LHCN-M2 (cell line): ENCODE measurements at places on chromosomes 16 and 17. TPM values are rescaled to one million over a fixed set of nuclear protein-coding genes. Genes with fewer than 3 reads are reported as not detected.

DNA sequence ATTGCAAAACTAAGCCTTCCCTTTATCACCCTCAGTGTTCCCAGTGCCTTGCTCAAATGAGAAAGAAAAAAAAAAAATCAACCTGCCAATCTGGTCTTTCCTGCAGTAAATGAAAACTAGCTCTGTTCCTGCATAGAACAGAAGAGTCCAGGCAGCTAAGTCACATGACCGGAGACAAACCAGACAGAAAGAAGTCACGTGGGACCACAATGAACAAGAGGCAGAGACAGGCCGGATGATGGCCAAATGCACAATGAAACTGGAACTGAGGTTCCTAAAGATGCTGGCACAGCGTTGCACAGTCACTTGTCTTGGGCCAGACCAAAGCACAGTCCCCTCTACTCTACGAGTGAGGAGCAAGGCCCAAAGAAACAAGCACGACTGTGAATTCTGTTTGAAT lies 172.5 kb downstream of the GRIN2A start:
- DNase-seq, result no peak

GRCh38 chr16:59905131-59905530 lies 1171.0 kb upstream of the GOT2 start:
- DNase-seq, result no peak

- DNase-seq, result peak; percentile 32
Measured at GRCh38 chr16:30399435-30400186, 4.4 kb downstream of the ZNF48 start.

DNA sequence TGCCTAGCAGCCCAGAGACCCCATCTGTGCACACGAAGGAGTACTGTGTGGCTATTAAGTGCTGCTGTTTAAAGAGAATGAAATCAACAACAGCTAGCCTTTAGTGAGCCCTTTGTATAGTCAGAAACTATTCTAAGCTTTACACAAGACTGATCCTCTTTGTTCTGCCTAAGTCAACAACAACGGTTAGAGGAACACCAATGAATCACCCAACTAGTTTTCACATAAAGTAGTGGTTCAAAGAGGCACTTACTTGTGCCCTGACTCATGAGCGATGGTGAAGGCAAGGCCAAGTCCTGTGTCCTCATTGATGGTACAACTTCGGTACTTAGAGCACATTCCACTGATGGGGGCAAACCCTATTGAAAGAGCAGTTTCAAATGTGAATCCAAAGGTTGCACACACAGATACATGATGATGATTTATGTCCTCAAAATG lies 75.8 kb downstream of the ADAMTS18 start:
- DNase-seq, result peak; percentile 78

- DNase-seq, result no peak
Measured at GRCh38 chr16:5903832-5904231, 806.2 kb upstream of the EEF2KMT start.

- DNase-seq, result peak; percentile 30
Measured at GRCh38 chr16:28011971-28012445, 51.5 kb downstream of the GSG1L start.

Gene FSCN2
- total RNA-seq, result 0.26 and 0.29 TPM in 2 replicates

Gene TBC1D3E
- not detected in 2 replicates for total RNA-seq

Gene CRISPLD2
- total RNA-seq, result 2.6 and 3.0 TPM in 2 replicates

GRCh38 chr17:55023626-55024025 lies 55.1 kb downstream of the STXBP4 start:
- no peak for DNase-seq

GRCh38 chr16:13561291-13562070 lies 358.5 kb upstream of the ERCC4 start:
- no peak for DNase-seq

Gene VAC14
- total RNA-seq, result 59.0 and 62.2 TPM in 2 replicates

- DNase-seq, result no peak
Measured at GRCh38 chr16:26645614-26646013, 421.1 kb upstream of the C16orf82 start.

- DNase-seq, result no peak
Measured at GRCh38 chr17:44757918-44758413, 822 bp upstream of the ADAM11 start.

DNA sequence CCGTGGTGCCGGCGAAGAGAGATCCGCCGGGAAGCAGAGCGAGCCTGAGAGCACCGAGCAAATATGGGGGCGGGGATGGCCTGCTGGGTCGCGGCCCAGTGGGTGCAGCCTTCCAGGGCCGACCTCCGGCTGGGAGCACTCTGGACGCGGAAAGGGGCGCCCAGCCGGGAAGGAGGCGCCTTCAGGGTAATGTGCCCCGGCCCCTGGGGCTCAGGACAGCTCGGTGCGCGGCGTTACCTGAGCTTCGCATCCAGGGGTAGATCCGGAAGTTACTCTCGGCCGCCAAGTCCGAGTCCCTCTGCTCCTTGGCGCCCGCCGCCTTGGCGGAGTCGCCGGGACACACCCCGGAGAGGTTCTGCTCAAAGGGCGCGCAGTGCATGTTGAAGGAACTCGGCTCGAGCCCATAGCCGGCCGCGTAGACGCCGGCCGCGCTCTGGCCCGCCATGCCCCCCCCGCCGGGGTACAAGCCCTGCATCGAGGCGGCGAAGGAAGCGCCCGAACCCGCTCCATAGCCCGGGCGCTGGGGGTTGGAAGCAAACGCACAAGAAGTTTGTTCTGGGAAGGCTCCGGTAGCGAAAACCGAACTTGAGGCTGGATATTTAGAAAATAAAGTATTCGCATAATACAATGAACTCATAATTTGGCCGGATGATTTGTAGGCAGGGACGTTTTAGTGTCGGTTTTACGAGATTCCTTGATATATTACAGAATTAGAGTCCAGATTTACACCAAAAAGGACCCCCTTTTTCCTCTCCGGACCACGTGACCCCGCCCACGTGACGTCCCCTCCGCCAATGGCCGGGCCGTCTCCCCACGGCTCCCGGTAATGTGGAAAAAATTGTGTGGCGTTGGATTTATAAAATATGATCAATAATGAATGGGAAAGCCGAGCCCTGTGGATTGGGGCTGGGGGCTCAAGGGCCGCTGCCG lies at the start of gene HOXB7:
HOXB7 (minus strand) TSS at position 736 of the 930 bp plus-strand sequence; CDS start at position 637, 99 bp downstream.
- peak; percentile 73 for DNase-seq

GRCh38 chr17:28324781-28325180 lies 5.8 kb downstream of the TMEM97 start:
- no peak for DNase-seq

Gene ESRP2
- 0.13 TPM in 1 of 2 replicates, not detected in the other for total RNA-seq

DNA sequence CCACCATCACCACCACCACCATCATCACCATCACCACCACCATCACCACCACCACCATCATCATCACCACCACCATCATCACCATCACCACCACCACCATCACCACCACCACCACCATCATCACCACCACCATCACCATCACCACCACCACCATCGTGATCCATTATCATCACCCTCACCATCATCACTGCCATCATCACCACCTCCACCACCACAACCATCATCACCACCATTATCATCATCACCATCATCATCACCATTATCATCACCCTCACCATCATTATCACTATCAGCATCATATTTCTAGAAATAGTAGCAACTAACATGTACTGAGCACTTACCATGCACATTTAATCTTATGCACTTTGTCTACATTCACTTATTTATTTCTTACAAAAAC lies 94.9 kb downstream of the C16orf95 start:
- DNase-seq, result no peak

DNA sequence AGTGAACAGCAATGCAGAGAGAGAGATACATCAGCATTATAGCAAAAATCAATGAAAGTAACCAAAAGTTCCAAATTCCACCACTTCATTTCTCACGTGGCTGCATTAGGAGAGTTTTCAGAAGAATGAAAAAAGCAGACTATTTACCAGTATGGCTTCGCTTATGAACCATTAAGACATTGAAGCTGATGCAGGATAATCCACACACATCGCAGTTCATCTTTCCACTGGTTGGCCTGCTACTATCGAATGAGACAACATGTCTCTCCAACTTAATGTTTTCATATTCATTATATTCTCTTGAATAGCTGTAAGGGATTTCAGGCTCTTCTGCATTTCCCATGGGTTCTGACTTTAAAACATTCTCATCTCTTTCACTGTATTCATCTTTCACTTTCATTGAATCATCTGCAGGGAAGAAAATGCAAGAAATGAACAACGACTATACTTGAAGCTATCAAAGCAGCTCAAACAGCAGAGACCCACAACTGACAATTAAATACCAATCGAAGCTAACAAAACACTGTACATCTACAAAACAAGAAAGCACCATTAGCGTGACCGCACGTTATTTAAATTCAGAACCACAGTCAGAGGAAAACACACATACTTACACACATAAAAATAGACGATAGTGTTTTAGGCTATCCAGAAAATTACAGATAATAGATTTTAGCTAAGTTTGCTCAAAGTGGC lies 54.9 kb downstream of the GRB7 start:
- DNase-seq, result no peak

- peak; percentile 87 for DNase-seq
Measured at GRCh38 chr17:76527430-76528111, 9.9 kb downstream of the CYGB start.

Gene IRX6
- 0.06 TPM in 1 of 2 replicates, not detected in the other for total RNA-seq

- no peak for DNase-seq
Measured at GRCh38 chr17:9557161-9557755, 18.4 kb downstream of the STX8 start.

Gene MEIOC
- 0.17 TPM in 1 of 2 replicates, not detected in the other for total RNA-seq

Gene LDHD
- total RNA-seq, result 0.11 TPM in 1 of 2 replicates, not detected in the other

DNA sequence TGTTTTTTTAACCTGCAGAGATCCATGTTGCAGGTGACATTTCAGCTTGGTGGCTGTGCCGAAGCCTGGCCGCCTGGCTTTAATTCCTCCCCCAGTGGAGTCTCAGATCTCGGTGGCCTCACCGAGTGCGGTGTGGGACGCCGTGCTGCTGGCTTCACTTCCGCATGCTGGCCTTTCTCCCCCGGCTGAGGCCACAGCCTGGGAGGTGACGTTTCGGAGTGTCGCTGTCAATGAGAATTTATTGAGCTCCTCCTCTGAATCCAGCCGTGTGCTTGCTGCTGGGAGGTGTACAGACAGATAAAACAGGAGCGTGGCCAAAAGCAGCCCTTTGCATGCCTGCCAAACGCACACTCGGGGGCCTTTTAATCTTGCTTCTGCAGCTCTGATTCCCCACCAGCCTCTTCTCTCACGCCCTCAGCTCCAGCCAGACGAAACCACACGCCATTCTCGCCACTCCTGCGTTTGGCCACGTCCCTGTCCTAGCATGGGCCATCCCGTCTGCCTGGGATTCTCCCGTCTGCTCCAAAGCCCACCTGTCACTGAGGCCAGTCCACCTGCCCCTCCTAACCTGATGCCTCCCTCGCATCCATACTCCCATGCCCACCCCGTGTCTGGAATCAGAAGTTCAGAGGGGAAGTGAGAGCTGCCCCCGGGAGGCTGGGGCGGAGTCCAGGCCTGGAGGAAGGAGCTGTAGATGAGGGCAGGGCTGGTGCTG lies 3.6 kb downstream of the GSE1 start:
- DNase-seq, result no peak

DNA sequence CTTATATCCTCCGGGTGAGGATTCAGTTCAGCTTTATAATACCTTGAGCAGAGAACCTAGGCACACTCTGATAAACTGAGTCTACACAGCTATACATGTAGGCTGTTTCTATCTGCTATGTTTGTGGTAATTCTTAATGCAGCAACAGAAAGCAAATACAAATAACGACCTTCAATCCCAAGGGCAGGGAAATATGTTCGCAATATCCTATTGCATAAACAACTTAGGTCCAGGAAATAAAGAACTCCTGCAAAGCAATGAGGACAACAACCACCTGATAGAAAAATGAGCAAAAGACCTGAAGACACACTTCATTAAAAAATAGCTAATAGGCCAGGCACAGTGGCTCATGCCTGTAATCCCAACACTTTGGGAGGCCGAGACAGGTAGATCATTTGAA lies 213.3 kb downstream of the CPPED1 start:
- DNase-seq, result no peak

Gene BTBD17
- not detected in 2 replicates for total RNA-seq

DNA sequence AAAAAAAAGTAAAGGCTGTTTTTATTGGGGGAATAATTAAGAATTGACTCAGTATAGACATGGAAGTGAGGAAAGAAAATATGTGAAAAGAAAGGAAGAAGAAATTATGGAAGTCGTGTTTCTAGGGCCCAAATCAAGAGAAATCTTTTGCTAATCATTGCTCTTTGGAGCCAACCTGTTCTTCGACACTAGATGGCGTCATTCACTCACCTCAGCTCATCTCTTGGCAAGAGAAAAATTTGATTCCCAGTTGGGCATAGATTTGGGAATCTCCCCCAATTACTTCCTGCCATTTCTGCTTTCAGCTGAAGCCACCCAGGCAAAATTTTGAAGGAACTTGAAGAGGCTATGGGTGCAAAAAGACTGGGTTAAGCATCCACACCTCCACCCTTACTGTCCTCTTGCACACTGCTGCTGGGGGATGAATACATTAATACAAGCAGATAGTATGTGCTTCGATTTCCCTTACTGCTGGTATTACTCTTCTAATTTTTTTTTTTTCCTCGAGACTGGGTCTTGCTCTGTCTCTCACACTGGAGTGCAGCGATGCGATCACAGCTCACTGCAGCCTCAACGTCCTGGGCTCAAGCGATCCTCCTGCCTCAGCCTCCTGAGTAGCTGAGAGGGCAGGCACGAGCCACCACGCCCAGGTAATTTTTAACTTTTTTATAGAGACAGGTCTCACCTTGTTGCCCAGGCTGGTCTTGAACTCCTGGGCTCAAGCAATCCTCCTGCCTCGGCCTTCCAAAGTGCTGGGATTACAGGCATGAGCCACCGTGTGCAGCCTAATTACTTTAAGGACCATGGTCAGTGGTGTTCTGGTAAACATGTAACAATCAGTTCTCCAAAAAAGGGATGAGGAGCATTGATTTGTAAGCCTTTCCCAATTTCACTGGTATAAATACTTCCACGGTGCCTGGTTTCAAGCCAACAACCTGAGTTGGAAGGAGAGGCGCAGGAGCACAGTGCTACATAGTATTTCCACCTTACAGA lies 13.5 kb downstream of the PSMD7 start:
- peak; percentile 47 for DNase-seq

DNA sequence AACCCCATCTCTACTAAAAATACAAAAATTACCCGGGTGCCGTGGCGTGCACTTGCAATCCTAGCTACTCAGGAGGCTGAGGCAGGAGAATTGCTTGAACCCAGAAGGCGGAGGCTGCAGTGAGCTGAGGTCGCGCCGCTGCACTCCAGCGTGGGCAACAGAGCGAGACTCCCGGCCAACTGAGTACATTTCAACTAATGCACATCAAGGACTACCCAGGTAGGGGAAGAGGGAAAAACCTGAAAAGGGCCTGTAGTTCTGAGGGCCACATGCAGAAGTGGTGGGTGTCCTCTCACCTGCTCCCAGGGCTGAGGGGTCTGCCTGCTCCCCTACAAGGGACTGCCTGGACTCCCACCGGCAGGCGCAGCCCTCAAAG lies 584 bp upstream of the SLC16A5 start:
- no peak for DNase-seq

Gene KRTAP4-3
- not detected in 2 replicates for total RNA-seq

Gene TOM1L2
- total RNA-seq, result 39.2 and 111 TPM in 2 replicates

Gene KRTAP17-1
- not detected in 2 replicates for total RNA-seq

DNA sequence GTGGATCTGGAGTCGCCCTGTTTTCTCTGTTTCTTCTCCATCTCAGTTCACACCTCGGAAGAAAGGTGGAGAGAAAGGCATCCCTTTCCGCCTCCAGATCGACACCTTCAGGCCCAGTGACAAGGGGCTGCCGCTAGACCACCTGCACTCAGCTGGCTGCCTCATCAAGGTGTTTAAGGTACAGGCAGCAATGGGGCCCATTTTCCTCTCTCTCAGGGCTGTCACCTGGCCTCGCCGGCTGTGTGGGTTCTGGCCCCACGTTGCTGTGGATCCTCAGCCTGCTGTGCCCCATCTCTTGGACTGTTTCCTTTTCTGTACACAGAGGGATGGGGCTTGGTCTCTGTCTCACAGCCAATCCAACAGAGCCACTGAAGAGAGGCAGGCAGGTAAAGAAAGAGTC lies 17.4 kb upstream of the STAC2 start:
- DNase-seq, result no peak

Gene FAM171A2
- 9.6 and 9.7 TPM in 2 replicates for total RNA-seq

GRCh38 chr17:27428781-27429505 lies 27.3 kb upstream of the KSR1 start:
- DNase-seq, result no peak
